Bronchial smooth muscle cell (primary cell): ENCODE measurements at places on chromosomes 4 and X. TPM values are rescaled to one million over a fixed set of nuclear protein-coding genes. Genes with fewer than 3 reads are reported as not detected.

The POLR2B gene
- 98.0 and 107 TPM in 2 replicates for total RNA-seq

The GPM6B gene
- total RNA-seq: 0.60 and 7.7 TPM in 2 replicates

The GAB3 gene
- 2.0 and 3.0 TPM in 2 replicates for total RNA-seq

The MYL5 gene
- total RNA-seq: 27.6 and 29.0 TPM in 2 replicates
